A172 (cell line): ENCODE measurements at places on chromosomes 1 and 21. TPM values are rescaled to one million over a fixed set of nuclear protein-coding genes. Genes with fewer than 3 reads are reported as not detected.

DNA sequence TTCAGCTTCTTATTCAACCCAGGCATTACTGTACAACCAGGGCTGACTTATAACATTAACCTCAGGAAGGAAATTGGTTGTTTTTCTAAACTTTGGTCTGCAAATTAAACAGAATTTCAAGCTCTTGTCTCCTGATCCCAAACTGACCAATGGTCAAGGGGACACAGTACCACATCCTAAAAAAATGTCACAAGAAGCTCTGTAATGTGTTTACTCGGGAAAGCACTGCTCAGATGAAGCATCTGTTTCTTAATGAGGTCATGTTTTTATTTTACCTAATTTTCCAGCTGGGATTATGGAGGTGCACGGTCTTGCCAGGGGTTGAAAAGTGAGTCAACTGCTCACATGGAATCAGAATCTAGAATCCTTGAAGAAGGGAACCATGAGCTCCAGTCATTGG, 18.7 kb downstream of the ADAMTS5 start:
- DNase-seq, result no peak

- DNase-seq, result peak; percentile 98
These were observed 166.1 kb upstream of the DPYD start for GRCh38 chr1:98086796-98087441.

GRCh38 chr1:22071511-22071910, 19.0 kb downstream of the CDC42 start:
- DNase-seq, result no peak

DNA sequence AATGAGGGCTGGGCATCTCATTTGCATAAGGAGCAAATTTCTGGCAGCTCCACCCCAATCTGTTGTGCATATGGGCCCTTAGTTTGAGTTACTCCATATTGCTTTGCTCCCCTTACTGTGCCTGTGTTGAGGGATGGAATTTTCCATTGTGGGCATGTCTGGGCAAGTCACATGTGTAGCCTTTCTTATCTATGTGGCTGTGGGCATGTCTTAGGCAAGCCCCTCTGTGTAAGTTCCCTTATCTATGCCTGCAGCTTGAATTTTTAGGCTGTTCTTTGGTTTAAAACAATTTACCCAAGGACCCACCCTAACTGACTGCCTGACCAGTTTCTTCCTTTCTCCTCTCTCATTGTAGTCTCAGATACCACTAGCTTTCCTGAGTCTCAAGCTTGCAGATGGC, 405.7 kb upstream of the NCAM2 start:
- DNase-seq, result no peak

DNA sequence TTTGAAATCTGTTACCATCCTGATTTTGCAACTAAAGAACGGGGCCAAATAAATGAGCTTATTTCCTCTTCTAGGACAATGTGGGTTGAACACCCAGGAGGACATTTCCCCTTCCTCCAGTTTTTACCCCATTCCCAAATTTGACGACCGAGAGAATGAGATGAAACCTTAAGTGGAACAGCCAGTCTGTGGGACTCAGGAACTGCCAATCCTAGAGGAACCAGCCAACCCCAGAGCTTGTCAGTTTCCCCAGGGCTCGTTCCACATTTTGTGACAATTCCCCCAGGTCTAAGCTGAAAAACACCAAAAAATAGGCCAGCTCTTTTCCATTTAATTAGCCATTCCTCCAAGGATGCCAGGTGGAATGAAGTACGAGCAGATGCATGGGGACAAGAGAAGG, 21.3 kb upstream of the MAPKAPK2 start:
- no peak for DNase-seq

- DNase-seq, result no peak
These were observed 4.6 kb upstream of the ZNF678 start for GRCh38 chr1:227558732-227559262.

EPHB2 gene
- 29.6 and 39.3 TPM in 2 replicates for total RNA-seq

CYP2J2 gene
- total RNA-seq, result 0.24 TPM in 1 of 2 replicates, not detected in the other

CA6 gene
- total RNA-seq, result not detected in 2 replicates

AMY2A gene
- not detected in 2 replicates for total RNA-seq

PTPRU gene
- 3.0 and 7.4 TPM in 2 replicates for total RNA-seq
